ENCODE measurements at places on chromosomes 2 and 18.

- no peak for DNase-seq
These were observed 76.6 kb downstream of the RDH14 start for GRCh38 chr2:18483896-18484295.

GRCh38 chr2:11553661-11554398, 20.0 kb downstream of the GREB1 start:
- no peak for DNase-seq

DNA sequence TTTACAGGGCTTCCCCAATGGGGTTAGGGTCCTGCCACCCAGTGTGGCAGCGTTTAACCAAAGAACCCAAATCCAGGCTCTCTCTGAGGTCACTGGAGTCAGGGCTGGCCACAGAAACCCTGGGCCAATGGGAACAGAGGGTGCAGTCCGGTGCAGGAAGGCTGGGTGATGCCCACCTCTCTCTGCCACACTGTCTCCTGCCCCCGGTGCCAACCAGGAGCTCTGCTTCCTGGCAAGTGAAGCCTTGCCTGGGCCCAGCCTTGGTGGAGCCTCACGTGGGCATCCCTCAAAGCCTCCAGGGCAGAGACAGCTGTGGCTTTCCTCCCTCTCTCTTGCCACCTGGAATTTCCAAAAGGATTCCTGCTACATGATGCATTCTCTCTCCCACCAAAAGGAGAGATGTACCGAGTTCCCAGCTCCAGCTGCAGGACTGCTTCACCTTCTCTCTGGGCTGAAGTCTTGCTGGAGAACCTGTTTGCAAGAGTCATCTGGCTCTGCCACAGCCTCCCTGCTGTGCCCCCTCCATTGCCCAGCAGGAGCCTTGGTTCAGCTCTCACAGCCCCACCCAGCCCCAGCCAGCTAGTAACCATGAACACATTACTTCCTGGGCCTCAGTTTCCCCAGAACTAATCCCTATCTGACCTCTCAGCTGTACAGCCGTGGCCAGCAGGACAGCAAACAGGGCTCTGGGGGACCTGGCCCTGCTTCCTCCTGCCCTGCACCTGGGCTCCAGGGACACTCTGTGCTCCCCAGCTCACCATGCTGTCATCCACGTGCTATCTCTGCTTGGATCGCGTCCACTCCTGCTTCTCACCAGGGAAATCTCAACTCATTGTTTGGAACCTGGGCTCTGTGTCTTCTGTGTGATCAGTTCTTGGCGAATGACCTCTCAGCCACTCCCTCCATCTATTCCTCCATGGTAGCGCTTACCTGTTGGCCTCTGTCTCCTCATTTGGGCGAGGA, 43.4 kb downstream of the KCNF1 start:
- no peak for DNase-seq

- DNase-seq = no peak
These were observed 11.8 kb downstream of the CRACDL start for GRCh38 chr2:98924038-98924830.

GRCh38 chr2:120761164-120761861, 25.6 kb downstream of the GLI2 start:
- no peak for DNase-seq

- DNase-seq = no peak
These were observed 98.2 kb downstream of the TANC1 start for GRCh38 chr2:159066541-159067156.

DNA sequence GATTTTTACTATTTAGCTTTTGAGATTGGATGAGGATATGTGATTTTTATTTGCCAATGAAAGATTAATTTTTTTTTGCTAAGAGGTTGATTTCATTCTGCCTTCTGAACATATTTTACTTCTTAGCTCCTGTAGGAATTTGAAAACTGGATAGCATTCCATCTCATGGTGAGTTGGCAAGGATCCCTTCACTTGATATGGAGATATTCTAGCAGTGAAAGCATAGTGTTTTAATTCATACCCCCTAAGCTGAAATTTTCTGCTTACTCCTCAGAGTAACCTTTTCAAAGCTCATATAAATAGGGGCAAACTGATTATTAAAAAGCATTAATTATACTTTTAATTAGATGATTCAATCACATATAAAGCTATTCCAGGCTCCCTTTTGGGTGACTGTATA, 61.0 kb upstream of the KCNJ3 start:
- peak; percentile 3 for DNase-seq

GRCh38 chr2:237497838-237498186, 10.8 kb downstream of the MLPH start:
- DNase-seq = peak; percentile 50

DNA sequence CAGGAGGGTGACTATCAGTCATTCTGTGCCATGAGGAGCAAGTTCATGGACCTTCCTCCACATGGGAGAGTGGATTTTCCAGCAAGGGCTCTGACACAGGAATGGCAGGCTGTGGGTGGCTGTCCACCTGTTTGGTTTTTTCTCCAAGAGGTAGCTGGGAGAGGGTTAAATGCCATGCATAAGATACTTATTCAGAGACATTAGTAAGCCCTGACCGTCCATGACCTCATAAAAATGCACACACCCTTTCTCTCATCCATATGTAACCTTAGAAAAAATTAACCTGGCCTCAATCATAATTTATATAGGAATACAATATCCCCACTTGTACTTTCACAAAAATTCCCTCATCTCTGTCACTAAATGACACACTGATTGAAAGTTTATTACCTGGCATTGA, 51.3 kb downstream of the NPPC start:
- DNase-seq = no peak
